Activated naive CD4-positive, alpha-beta T cell treated with Interleukin-2 at 50 U/mL for 16 hours (primary cell): ENCODE measurements at places on chromosomes 3 and 15.

GRCh38 chr3:142931222-142931621 lies 32.3 kb downstream of the PAQR9 start:
- peak; percentile 21 for DNase-seq

DNA sequence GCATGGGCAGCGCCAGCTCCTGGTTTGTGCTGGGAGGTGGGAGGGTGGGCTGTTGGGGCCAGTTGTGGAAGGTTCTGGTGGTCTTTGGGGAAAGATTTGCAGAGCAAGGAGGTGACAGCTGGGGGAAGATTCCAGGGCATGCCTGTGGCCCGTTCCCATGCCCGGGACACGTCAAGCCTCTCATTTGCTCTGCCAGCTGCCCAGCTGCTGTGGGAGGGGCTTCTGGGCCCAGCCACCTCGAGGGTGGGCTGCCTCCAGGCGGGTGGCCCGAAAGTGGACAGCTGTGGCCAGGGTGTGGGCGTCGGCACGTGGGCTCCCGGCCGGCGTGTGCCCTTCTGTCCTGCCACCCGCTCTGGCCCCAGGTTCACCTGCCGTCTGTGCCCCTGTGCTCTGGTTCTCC lies 17.2 kb downstream of the PLXNA1 start:
- no peak for DNase-seq

GRCh38 chr15:87080547-87080946 lies 1000.9 kb downstream of the AGBL1 start:
- no peak for DNase-seq

GRCh38 chr3:100264242-100264641 lies 3.5 kb downstream of the TBC1D23 start:
- no peak for DNase-seq

- no peak for DNase-seq
Observed at GRCh38 chr3:190116551-190117067, 4.1 kb downstream of the P3H2 start.

- DNase-seq = no peak
Observed at GRCh38 chr3:33868309-33868708, 69.9 kb downstream of the PDCD6IP start.

- DNase-seq = no peak
Observed at GRCh38 chr15:94255540-94255939, 24.2 kb downstream of the MCTP2 start.

- DNase-seq = no peak
Observed at GRCh38 chr3:4855676-4856075, 123.6 kb upstream of the BHLHE40 start.

GRCh38 chr15:100265641-100266035 lies 76.1 kb downstream of the ADAMTS17 start:
- no peak for DNase-seq

GRCh38 chr3:39135170-39135805 lies 18.1 kb downstream of the CSRNP1 start:
- no peak for DNase-seq

DNA sequence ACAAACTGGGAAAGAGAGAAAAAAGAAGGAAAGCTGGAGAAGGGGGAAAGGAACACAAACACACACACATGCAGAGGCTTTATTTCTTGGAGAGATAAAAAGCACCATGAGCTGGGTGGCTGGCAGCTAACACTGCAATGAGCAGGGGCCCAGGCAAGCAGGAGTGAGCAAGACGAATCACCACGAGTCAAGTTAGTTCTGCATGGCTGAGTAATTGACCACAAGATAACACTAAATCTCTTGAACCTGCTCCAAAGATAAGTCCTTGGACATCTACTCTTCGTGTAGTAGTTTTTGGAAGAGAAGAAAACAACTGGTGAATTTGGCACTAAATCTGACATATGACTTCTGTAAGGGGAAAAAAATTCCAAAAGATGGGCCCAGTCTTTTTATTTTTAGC lies 100.9 kb downstream of the MYO5A start:
- no peak for DNase-seq

DNA sequence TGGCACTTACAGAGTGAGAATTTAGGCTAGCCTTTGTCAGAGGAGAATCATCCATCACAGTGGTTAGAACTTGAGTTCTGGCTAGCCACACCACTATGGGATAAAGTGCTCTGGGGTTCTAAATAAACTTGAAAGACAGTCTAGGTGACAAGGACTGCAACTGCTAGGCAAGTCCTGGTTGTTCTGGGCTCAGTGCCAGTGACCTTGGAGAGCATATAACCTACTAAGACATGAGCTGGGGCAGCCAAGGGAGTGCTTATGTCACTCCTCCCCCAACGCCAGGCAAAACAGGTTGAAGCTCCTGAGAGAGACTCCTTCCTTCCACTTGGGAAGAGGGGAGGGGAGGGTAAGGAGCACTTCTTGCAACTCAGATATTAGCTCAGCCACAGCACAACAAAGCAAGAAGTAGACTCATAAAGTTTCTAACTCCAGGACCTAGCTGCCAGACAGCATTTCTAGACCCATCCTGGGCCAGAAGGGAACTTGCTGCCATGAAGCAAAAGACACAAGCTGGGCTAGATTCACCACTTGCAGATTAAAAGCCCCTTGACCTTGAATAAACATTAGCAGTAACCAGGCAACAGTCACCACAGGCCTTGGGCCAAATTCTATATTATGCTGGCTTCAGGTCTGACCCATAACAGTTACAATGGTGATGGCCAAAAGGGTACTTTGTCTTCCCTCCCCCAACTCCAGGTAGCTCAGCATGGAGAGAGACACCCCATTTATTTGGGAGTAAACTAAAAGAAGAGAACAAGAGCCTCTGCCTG lies 963.7 kb downstream of the PLOD2 start:
- DNase-seq = no peak

DNA sequence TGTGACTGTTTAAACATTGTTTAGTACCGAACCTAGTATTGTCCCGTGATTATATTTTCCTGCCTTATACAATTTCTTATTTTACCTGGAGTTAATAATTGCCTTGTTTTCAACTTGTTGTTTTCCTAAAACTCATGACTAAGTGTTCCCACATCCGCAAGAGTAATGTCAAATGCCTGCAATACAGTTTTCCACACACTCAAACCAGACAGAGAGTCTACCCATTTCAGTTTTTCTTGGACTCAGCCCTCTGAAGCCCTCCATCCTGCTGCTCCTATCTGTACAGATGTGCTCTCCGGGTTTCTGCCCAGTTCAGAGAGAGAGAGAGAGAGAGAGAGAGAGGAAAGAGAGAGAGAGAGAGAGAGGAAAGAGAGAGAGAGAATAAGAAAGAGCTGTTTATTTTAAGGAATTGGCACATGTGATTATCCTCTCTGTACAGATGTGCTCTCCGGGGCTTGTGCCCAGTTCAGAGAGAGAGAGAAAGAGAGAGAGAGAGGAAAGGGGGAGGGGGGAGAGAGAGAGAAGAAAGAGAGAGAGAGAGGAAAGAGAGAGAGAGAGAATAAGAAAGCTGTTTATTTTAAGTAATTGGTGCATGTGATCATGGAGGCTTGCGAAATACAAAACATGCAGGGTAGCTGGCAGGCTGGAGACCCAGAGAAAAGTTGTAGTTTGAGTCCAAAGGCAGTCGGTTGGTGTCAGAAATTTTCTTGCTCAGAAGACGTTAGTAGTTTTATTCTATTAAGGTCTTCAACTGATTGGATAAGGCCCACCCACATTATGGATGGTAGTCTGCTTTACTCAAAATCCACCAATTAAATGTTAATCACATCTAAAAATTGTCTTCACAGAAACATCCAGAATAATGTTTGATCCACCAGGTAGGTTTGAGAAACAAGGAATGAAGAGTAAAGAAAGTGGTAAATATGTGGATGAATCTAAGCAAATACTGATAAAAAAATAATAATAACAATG lies 104.1 kb upstream of the GOLGA8J start:
- no peak for DNase-seq

- DNase-seq = no peak
Observed at GRCh38 chr3:58049143-58049785, 41.0 kb downstream of the FLNB start.

- DNase-seq = no peak
Observed at GRCh38 chr3:176090727-176091126, 1106.6 kb downstream of the TBL1XR1 start.

GRCh38 chr3:39372833-39373232 lies 10.3 kb upstream of the SLC25A38 start:
- DNase-seq = no peak

GRCh38 chr15:93088200-93088980 lies 621 bp downstream of the RGMA start:
- peak; percentile 11 for DNase-seq

- no peak for DNase-seq
Observed at GRCh38 chr3:190709351-190709773, 153.1 kb downstream of the GMNC start.

DNA sequence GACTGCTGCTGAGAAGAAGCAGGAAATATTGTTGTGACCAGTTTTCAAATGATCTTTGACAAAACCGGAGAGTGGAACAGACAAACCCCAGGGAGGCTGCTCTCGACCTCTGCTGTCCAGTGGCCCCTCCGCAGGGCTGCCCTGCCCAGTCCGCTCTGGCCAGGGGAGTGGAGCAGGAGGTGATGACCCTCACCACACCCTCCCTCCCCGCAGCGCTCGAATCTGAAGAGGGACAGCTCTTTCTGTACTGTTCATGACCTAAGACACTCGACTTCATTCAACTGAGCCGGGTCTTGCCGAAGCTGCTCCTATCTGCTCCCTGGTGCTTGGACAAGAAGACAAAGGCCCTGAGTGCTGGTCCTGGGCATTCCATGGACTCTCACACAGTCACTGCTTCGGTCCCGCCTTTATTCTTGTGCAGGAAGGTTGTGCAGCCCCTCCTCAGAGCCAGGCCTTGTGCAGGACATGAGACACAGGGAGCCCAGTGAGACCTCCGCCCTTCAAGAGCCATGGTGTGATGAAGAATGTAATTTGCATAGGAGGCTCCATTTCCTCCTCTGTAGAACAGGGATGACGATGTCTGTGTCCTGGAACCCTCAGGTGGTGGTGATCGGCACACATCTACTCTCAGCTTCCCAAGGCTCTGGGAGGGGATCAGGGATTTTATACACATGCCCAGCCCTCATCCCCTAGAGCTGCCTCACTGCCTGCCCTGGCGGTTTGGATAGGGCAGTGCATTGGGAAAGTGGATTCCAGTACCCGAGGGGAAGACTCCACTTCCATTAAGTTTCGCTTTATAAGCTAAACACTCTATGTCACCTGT lies 97.1 kb upstream of the PRR20G start:
- no peak for DNase-seq

- no peak for DNase-seq
Observed at GRCh38 chr15:65099336-65099735, 15.7 kb downstream of the UBAP1L start.

- peak; percentile 73 for DNase-seq
Observed at GRCh38 chr3:52317208-52318000, 1.3 kb downstream of the DNAH1 start.

DNA sequence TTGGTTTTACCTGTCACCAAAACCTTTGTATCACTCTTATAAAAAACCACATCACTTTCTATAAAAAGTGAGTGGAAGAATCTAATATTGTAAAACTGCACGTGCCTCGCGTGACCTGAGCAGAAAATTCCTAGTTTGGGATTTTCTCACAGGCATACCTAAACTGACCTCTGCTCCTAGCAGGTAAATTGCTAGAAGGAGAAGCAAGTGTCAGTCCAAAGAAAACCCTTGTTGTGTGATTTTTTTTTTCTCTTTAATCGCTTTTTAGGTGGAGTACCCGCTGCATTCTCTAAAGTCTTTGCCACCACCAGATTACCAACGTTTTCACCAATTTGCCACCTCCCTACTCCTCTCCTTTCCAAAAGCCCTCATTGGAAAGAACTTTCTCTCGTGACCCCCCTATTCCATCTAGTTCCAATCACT lies 534 bp upstream of the UBE2E1 start:
- no peak for DNase-seq

- no peak for DNase-seq
Observed at GRCh38 chr3:116154389-116154788, 290.9 kb downstream of the LSAMP start.

DNA sequence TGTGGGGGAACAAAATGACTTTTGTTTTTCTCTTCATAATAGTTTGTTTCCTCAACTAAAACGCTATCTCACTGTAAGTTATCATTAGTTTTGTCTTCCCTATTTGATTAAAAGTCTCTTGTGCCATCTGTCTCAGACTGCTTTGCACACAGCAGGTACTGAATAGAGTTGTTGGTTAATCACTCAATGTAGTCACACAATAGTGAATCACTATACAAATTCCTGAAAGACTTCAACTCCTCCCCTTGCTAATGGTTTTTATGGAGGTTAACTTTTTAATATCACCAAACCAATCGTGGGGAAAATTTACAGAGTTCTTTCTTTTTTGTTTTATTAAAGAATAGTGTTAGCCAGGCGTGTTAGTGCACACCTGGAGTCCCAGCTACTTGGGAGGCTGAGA lies 2.6 kb upstream of the NGLY1 start:
- DNase-seq = no peak

DNA sequence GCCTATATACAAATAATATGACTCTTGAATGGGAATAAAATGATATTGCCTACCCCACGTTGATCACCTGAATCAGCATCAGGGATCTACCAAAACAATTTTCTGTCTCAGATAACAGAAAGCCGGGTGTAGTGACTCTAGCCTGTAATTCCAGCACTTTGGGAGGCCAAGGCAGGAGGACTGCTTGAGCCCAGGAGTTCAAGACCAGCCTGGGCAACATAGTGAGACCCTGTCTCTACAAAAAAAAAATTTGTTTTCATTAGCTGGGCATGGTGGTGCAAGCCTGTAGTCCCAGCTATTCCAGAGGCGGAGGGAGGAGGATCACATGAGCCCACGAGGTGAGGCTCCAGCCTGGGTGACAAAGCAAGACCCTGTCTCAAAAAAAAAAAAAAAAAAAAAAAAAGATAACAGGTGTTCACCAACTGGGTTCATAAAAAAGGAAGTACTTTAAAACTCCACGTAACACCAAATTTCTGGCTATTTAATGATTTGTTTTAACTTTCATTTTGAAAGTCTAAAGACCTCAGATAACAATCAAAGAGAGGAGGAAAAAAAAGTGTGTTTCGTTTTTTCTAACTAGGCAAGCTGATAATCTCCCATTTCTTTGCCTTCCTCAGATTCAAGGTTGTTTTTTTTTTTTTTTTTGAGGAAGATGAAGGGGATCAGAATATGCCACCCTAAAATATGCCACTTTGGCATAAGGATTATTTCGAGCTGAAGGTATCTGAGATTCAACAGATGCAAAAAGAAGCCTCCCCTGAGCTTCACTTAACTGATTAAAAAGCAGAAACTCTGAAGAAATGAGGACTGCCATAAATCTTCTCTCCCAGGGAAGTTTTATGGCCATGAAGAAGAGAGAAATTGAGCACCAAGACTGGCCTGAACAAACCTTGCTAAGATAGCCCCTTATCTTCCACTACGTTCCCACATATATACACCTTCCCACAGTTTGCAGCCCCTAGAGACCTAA lies 44.1 kb downstream of the TRANK1 start:
- no peak for DNase-seq

GRCh38 chr15:34861214-34861613 lies 65.9 kb upstream of the ACTC1 start:
- no peak for DNase-seq

GRCh38 chr3:65181391-65181871 lies 493.6 kb upstream of the ADAMTS9 start:
- no peak for DNase-seq

DNA sequence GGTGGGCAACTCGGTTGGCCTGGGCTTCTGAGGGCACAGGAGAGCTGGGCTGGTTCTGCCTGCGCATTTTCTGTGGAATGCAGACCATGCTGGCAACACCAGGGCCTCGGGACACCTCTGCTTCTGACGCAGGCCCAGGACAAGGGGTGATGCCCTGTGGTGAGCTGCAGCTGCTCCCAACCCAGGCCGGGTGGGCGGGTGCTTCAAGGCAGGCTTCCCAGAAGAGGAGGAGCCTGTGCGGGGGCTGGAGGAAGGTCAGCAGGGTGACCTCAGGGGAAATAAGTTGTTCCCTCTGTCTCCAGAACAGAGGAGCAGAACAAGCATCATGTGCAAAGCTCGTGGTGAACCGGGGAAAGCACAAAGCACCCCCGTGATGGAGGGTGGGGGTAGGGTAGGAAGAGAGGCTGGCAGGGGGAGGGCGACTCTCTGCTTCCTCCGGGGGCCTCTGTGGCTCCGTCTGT lies 11.0 kb upstream of the PLXNA1 start:
- no peak for DNase-seq
